Hindlimb muscle (tissue), 1 donor: ENCODE measurements at places on chromosomes 6 and 20.

DNA sequence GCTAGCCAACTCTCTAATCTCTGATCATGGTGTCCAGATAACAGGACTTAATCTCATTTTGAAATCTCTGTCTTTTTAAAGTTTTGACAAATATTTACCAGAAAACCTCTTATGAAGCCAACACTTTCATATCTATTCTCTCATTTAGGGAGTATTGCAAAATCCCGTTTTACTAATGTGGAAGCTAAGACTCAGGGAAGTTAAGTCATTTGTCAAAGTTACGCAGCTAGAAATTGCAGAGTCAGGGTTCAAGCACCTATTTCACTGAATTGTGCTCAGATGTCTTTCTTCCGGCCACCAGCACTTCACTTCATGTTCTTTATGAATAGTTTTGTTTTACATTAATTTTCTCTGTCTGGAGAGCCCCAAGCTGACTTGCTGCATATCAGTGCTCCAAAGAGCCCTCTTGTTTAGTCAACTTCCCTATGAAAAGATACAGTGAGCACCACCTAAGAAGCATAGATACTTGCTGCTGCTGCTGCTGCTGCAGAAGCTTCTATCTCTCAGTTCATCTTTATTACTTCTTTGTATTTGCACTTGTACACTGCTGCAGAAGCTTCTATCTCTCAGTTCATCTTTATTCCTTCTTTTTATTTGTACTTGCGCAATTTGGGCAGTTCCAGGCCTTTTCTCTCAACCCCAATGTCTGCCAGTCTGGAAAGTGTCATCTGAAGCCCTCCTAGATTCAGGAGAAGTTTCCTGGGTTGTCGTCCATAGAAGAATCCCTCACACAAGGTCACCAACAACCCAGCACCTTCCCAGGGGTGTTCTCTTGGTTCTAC, 329.7 kb downstream of the MAFB start:
- DNase-seq: no peak

DNA sequence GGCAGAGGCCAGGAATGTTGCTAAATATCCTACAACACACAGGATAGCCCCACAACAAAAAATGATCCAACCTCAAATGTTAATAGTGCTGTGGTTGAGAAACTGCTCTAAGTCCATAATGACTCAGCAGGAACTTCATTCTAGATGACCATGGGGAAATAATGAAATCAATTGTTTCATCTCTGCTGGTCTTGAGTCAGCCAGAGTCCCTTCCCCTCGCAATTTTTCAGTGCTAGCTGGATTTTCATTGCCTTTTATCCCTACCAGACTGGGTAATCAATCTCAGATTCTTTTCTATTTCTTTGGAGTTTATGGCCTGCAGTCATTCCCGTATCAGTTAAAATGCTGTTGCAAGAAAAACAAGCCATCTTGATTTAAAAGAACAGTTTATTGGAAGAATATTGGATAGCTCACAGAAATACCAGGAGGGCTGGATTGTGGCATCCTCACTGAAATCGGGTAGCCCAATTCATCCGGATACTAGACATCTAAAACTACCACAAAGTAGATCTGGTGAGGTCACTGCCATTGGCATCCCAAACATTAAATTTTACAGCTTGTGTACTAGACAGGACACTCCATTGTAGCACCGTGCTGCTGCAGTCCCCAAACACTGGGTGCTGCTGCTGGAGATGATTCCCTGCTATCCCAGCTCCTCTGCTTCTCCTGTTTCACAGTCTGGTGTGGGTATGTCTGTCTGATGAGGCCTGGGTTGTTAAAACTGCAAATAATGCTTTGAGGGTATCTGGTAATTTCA, 30.3 kb upstream of the POPDC3 start:
- DNase-seq: no peak

GRCh38 chr6:130303431-130303830, 62.4 kb upstream of the TMEM200A start:
- peak; percentile 29 for DNase-seq

GRCh38 chr6:166007349-166008263, 160.0 kb downstream of the TBXT start:
- DNase-seq: no peak

DNA sequence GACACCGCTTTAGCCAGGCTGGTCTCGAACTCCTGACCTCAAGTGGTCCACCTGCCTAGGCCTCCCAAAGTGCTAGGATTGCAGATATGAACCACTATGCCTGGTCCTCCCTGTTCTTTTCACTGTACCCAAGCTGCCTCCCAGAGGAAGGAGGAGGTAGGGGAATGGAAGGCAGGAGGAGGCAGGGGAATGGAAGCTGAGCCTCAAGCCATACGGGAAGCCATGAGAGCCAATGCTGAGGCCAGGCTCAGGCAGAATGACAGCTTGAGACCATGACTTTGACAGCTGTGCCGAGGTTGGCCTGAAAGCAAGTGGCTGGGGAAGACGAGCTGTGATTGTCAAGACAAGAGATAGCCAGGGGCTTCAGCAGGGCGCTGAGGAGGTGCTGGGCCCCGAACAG, 13.6 kb upstream of the ZNF335 start:
- DNase-seq: no peak

DNA sequence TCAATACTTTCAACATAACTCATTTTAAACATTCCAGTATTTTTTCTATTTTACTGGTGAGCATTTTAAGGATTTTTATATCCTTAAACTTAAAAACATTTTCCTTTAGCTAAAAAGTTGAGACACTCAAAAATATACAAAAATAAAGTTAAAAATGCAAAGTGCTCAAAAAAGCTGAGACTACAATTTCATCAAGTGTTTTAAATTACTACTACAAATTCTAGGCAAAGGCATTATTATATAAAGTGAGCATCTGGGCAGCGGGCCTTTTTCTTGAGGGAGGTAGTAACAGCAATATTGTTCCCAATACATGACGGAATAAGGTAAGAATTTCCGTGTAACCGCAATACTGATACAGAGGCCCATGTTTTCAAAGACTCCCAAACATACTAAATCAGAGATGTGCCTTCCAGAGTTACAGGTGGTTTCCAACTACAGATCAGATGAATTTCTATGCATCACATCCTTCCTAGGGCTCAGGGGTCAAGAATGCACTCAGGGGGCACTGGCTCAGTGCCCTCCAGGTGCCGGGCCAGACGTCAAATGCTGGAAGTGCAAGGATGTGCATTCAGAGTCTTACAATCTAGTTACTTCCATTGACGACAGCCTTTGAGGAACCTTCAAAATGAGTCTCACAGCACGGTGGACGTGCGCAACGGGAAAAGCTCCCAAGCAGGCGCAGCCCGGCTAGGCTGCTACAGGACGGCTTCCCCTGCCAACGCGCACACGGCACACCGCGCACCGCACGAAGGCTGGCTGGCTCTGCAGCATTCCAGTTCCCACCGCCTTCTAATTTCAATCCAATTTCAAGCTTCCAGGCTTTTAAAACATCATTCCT, 1.7 kb downstream of the PHF10 start:
- DNase-seq: peak; percentile 50

GRCh38 chr6:156449128-156449527, 328.1 kb upstream of the ARID1B start:
- no peak for DNase-seq

DNA sequence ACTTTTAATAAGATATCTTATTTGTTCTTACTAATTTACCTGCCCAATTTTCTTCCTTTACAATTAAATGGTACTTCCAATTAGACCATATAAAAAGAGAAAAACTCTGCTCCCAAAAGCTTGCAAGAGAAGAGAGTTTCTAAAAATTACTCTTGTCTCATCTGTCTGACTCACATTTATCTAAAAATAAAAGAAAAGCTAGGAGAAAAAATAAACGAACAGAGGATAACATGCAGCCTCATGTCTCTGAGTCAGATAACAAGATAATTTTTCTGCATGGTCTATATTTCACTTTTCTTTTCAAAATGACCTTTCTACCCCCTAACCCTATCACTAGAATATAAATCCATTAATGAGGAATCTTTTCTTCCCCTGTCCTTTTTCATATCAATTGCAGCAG, 127.2 kb upstream of the TCF21 start:
- no peak for DNase-seq

- DNase-seq: no peak
These were observed 90.9 kb downstream of the PRND start for GRCh38 chr20:4812641-4813075.

GRCh38 chr6:131492932-131493573, 80.0 kb upstream of the ARG1 start:
- no peak for DNase-seq

- DNase-seq: no peak
These were observed 90.9 kb downstream of the PSMG4 start for GRCh38 chr6:3349388-3350251.

- no peak for DNase-seq
These were observed 564.9 kb upstream of the IRAK1BP1 start for GRCh38 chr6:78302411-78302810.

GRCh38 chr6:10409233-10409721, 5.6 kb downstream of the TFAP2A start:
- no peak for DNase-seq

DNA sequence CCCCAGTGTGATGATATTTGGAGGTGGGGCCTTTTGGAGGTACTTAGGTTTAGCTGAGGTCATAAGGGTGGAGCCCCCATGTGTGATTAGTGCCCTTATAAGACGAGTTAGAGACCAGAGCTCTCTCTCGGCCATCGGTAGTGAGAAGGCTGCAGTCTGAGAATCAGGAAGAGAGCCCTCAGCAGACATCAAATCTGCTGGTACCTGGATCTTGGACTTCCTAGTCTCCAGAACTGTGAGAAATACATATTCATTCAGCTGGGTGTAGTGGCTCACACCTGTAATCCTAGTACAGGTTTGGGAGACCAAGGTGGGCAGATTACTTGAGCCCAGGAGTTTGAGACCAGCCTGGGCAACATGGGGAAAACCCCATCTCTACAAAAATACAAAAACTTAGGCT, 48.7 kb upstream of the DDR1 start:
- DNase-seq: no peak

- no peak for DNase-seq
These were observed 3.0 kb upstream of the TSPYL1 start for GRCh38 chr6:116282698-116283097.

DNA sequence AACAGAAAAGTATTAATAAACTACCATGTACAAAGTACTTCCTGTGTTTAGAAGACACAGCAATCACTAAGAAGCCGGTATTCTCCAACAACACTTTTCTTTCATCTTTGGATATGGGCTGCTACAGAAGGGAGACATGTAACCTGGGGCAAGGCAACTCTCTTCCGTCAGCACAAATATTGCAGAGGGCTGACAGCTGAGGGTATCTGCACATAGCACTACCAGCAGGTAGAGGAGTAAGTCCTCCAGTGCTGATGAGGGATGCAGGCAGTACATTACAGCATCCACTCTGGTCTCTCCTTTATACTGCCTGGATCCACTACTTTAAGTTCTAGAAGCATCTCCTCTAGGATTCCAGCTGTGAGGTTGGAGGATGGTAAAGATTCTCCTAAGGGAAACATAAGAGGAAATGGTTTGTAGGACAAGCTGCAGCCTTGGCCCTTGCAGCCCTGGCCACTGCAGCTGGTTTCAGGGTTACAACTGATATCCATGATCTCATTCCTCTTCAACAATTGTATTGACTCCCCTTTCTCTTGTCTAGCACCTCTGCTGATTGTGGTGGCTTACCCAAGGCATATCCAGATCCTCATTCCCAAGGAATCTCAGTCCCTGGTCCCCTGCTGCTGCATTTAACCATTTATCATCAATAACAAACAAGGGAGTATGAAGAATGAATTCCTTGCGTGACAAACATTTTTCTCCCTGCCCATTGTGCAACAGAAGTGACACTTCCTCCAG, 110.7 kb upstream of the ADGRF1 start:
- DNase-seq: no peak

DNA sequence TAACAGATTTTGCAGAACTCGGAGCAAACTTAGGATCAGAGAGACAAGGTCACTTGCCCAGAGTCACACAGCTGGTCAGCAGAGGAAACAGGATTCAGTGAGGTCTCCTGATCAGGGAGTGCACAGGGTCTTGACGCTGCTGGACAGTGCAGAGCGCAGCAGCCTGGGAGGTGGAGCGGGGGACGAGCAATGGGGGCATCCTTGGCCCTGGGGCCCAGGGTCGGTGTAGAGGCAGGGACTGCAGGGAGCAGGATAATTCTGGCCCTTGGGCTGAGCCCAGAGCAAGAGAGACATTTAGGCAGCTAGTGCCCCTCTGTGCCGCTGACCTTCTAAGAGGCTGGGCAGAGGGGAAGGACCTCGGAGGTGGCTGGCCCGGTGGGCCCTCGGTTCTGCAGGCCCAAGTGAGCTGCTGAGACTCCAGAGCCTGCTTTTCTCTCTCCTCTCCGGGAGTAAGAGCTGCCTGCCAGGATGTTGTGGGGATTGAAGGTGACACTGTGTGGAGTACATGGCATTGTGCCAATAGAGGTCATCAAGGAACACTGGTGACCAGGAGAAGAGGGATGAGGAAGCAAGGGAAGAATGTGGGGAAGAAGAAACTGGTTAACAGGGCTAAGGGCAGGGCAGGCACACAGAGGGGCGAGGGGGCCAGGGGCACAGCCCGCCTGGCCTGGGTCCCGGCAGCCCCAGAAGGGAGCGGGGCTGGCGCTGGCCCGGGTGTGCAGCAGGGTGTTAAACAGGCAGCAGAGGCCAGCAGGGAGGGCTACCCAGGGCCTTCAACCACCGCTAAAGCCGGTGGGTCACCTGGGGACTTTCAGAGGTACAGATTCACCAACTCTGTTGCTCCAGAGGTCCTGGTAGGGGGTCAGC, 122.0 kb downstream of the AGPAT4 start:
- no peak for DNase-seq

- DNase-seq: no peak
These were observed 4.3 kb downstream of the MYT1 start for GRCh38 chr20:64168381-64169090.

DNA sequence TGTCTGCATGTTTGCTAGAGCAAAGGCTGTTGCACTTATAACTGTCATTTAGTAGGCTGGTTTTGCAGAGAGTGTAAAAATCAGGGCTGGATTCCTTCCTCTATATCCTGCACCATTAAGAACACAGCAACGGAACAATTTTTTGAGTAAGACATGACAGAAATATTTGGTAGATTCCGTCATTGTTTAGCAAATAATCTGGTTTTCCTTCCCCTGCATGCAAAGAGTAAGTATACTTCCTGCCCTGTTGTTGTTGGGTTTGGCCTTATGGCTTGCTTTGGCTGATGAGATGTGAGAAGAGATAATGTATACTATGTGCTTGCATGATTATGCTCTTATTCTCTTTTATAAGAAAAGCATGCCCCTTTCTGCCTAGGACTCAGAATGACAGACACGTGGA, 23.8 kb downstream of the MANEA start:
- no peak for DNase-seq

DNA sequence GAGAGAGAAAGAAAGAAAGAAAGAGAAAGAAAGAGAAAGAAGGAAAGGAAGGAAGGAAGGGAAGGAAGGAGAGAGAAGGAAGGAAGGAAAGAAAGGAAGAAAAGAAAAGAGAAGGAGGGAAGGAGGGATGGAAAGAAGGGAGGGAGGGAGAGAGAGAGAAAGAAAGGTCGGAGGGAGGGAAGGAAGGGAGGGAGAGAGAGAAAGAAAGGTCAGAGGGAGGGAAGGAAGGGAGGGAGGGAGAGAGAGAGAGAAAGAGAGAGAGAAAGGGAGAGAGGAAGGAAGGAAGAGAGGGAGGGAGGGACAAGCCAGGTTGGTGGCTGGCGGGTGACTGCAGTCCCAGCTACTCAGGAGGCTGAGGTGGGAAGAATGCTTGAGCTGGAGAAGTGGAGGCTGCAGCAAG, 27.3 kb upstream of the ZNF184 start:
- DNase-seq: no peak

- DNase-seq: no peak
These were observed 10.5 kb downstream of the ZBTB2 start for GRCh38 chr6:151380848-151381205.
